ENCODE measurements at places on chromosomes 6 and 20. TPM values are rescaled to one million over a fixed set of nuclear protein-coding genes. Genes with fewer than 3 reads are reported as not detected.

Gene MOXD1
- 0.30 TPM for total RNA-seq

Gene SLC22A1
- 0.89 TPM for total RNA-seq

GRCh38 chr20:5164645-5165625 lies 38.1 kb downstream of the CDS2 start:
- no peak for DNase-seq

Gene SULF2
- 23.3 TPM for total RNA-seq

GRCh38 chr20:8796088-8796660 lies 272.7 kb upstream of the PLCB4 start:
- DNase-seq, result no peak

DNA sequence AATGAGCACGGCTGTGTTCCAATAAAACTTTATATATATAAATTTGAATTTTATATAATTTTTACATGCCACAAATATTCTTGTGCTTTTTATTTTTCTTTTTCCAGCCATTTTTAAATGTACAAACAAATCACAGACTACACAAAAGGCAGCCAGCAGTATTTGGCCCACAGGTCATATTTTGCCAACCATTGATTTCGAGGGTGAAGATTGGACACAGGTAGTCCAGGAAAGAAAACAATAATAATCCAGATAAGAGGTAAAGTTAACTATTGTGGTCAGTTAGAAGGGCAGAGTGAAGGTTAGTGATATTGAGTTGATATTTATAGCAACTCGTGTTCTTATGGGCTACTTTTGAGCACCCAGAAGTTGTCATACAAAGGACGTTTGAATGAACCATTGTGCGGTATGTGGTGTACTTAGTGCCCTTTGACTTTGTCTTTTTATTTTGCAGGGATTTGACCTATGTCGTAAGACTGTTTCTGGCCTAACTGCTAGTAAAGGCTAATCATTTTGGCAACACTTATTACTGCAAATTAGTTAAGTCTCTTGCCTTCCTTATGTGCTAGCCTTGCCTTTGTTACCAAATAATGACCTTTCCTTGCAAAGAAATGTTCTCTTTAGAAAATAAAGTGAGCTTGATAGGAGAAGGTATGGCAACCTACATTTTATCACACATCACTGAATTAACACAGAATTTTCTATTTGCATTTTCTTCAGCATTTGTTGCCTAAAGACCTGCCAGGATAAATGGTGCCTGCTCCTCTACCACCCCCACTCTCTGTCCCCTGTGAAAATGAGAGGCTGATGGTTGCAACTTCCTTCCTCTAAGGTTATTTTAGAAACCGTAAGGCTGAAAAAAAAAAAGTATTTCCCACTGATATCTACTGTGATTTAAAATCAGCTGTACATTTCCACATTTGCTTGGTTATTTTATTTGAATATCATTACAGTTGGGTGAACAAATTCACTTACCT lies 493.9 kb upstream of the SOX4 start:
- no peak for DNase-seq

Gene DNMT3B
- 0.64 TPM for total RNA-seq

Gene PRRT1
- total RNA-seq, result 0.15 TPM

GRCh38 chr20:13684566-13685222 lies 46.0 kb upstream of the TASP1 start:
- DNase-seq, result no peak

Gene ADGB
- not detected for total RNA-seq

- DNase-seq, result no peak
Observed at GRCh38 chr6:156517088-156517487, 260.1 kb upstream of the ARID1B start.

GRCh38 chr20:63553251-63553932 lies 567 bp upstream of the FNDC11 start:
- peak; percentile 83 for DNase-seq

Gene HCK
- total RNA-seq, result 1.9 TPM

Gene PTK6
- not detected for total RNA-seq

GRCh38 chr6:149834513-149835481 lies 29.4 kb downstream of the LRP11 start:
- no peak for DNase-seq

DNA sequence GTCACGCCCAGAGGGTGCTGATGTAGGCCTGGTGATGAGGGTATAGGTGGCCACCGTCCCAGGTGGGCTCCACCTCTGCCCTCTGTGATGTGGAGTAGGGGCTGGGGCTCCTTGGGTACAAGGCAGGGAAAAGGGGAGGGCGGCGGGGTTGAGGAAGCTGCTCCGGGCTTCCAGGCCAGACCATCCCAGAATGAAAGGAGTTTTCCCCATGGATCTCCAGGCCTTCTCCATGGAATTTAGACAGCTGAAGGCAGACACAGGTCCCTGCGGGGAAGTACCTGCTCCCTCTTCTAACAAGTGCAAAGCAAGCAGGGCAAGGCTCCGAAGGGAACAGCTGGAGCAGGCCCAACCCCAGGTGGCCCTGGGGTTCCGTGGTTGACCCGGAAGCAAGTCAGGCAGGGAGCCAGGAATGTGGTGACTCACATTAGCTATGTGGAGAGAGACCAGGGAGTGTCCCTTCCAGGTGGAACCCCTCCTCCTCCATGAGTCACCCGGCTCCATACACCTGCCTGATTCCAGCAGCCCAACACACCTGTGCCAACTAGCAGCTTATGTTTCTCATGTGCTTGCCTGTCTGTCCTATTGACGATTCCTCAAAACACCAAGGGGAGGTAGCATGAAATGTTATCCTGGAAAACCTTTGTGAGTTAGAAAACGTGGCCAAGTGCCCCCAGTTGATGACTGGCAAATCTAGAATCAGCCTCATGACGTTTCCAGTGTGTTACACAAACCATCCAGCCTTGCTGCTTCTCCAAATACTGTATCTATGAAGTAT lies 59.7 kb upstream of the SNX9 start:
- DNase-seq, result peak; percentile 69

Gene KCNG1
- total RNA-seq, result not detected

Gene ATP6V1G2
- total RNA-seq, result 0.69 TPM

Gene DHX35
- total RNA-seq, result 5.7 TPM

DNA sequence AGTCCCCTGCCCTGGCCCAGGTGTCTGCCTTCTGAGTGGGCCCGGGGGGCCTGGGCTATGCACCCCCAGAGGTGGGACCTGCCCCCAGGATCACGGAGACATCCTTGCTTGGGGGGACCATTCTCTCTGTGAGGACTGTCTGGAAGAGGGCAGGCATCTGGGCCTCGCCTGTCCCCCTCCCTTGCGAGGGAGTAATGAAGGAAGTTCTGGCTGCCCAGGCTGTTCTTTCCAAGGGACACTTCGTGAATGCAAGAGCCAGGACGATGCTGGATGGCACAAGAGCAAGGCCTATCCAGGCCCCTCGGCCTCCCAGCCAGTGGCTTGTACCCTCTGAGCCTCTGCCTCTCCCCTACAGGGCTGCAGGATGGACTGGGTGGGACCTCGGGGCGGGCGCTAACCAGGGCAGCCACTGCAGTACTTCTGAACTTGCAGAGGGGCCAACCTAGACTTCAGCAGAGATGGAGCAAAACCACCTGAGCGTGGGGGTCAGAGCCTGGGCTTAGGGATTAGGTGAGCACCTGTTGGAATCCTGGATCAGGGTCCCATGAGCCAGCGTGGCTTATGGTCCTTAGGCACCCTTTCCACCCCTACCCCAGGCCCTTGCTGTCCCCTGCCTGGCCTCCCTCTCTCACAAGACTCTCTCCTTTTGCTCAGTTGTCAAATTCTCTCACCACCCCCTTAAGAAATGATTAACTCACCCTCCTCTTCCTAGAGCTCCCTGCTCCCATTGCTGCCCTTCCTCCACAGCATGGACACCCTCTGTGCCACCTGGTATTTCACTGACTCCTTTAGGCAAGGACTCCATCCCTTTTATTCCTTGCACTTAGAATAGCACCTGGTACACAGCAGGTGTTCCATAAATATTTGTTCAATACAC lies 53.2 kb downstream of the CTCFL start:
- DNase-seq, result no peak

- no peak for DNase-seq
Observed at GRCh38 chr6:127897484-127897883, 3.4 kb downstream of the THEMIS start.

Gene LAMA4
- 15.8 TPM for total RNA-seq

Gene ZFP64
- 4.6 TPM for total RNA-seq

Gene OR12D1
- total RNA-seq, result not detected

DNA sequence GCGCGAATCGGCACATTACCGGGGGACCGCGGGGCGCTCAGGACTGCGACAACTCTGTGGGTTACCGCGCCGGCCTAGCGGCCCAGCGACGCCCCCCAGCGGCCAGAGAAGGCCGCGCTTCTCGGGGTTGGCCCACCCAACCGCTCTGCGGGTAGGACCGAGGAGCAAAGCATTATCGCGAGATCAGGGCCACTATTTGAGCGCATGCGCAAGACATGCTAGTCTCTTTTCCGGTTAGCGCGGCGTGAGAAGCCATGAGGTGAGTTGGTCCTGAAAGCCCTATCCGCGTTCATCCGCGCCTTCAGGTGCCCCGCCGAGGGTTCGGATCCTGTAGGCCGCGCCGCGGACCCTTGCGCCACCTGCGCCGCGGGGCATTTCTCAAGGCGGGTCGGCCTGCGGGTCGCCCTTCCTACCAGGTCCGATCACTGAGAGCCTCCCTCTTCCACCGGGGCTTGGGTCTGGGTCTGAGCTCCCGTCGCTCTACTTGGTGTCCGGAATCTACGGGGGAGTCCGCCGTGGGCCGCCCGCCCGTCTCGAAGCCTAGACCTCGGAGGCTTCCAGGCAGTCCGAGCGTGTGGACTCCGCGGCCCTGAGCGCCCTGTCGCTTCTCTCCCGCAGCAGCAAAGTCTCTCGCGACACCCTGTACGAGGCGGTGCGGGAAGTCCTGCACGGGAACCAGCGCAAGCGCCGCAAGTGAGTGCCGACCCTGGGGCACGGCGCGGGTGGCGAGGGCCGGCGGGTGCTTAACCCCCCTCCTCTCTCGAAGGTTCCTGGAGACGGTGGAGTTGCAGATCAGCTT lies at the start of gene RPL10A:
Gene RPL10A, plus strand, starts transcription at position 221 of the 799 bp plus-strand sequence. Its CDS starts 34 bp downstream, at position 255.
- DNase-seq, result peak; percentile 93

DNA sequence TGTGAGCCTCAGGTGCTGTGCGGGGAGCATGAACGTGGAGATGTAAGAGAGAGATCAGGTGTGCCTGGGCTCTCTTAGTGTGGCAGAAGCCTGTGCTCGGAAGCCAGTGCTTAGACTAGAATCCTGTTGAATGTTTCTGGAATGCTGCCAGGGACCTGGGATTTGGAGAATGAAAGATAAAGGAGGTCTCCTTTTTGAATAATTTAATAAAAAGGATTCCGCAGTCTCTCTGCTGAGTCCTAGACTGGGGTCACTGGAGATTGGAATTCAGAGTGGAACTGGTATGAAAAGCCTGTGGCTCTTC lies 18.8 kb upstream of the EFCAB8 start:
- DNase-seq, result no peak

Gene LGSN
- not detected for total RNA-seq
